ENCODE measurements at places on chromosomes 11 and 22.

GRCh38 chr11:68942751-68943271 is 38.0 kb downstream of the MRGPRD start:
- DNase-seq = no peak

GRCh38 chr22:40000171-40000570 is 5.4 kb downstream of the FAM83F start:
- DNase-seq = no peak

- no peak for DNase-seq
Measured at GRCh38 chr11:66277471-66278362, at the start of gene CNIH2. CNIH2 (plus strand) TSS chr11:66278175; CDS start chr11:66278457, 282 bp downstream.

DNA sequence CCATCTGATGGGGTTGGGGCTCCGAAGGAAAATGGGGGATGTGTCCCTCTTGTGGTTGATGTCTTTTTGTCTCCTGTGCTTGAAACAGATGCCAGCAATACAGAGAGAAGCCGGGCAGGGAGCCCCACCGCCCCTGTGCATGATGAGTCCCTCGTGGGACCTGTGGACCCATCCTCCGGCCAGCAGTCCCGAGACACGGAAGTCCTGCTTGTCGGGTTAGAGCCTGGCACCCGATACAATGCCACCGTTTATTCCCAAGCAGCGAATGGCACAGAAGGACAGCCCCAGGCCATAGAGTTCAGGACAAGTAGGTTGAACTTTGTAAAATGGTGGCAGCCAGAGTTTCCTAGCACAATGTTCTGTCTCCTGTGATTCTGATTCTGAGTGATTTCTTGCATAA is 91.7 kb upstream of the OR4B1 start:
- no peak for DNase-seq
